ENCODE measurements at places on chromosomes 7 and 10.
A peak's percentile ranks its signal among the peaks of the same experiment; 100 is the strongest.

GRCh38 chr7:121304102-121304658 is 24.6 kb upstream of the WNT16 start:
- no peak for DNase-seq

- no peak for DNase-seq
Observed at GRCh38 chr10:88196291-88196690, 332.9 kb downstream of the PTEN start.

GRCh38 chr10:62990126-62990525 is 143.0 kb upstream of the NRBF2 start:
- DNase-seq: no peak

DNA sequence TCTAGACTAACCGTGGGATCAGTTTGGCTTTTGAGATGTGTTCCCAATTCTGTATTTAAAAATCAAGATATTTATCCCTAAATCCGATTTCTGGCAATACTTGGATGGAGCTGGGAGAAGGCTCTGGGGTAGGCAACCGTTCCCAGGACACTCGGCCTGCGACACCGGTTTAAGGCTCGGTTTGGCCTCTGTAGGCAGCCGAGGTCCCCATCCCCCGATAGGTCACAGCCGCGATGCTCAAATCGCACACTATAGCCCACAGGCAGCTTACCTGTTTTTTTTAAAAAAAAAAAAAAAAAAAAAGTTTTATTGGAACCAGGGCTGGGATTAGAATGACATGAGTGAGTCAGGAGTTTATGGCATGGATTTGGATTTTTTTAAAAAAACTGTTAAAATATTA is 729 bp upstream of the TAF3 start:
- DNase-seq: no peak

GRCh38 chr7:56157238-56157790 is 41.1 kb upstream of the NUPR2 start:
- no peak for DNase-seq

DNA sequence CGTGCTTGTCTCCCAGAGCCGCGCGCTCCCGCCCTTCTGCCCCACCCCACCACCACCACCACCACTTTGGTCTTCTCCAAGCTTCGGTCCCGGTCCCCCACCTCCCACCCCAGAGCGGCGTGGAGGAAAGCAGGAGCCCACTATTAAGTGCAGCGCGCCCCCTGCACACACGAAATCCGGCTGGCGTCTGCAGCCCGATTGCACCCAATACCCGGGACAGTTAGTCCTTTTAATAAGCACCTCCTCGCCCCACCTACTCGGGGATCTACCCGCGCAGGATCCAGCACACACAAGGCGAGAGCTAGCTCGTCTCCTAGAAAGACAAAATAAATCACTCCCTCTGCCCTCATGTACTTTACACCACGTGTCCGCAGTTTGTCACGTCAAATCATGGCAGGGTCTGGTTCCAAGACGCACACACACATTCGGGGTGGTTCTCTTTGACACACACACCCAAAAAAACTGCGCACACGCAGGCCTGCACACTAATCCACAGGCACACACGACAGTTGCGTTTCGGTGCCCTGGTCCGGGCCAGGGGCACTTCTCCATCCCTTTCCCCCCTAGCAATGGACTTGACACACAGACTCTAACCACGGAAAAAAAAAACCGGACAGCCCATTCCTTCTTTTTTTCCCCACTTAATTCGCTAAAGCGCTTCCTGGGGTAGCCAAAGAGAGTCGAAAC is 1.6 kb downstream of the SFMBT2 start:
- no peak for DNase-seq

DNA sequence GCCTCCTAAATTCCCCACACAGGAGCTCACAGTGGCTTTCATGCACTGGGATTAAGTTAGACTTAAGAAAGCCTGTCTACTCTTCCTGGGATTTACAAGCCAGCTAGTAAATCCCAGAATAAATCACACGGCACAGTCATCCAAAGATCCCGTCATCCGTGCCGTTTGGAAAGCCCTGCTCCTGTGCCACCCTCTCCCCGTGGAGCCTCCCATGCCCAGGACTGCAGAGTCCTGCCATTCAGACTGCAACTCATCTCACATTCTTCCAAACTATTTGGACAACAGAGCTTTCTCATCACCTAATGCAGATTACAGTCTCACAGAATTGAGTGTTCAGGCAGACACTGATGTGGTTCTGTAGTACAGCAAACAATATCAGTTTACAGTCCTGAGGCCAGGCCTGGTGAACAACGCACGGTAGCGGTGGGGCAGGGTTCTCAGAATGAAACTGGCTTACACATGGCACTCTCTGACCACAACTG is 166.5 kb downstream of the EGFR start:
- DNase-seq: no peak

DNA sequence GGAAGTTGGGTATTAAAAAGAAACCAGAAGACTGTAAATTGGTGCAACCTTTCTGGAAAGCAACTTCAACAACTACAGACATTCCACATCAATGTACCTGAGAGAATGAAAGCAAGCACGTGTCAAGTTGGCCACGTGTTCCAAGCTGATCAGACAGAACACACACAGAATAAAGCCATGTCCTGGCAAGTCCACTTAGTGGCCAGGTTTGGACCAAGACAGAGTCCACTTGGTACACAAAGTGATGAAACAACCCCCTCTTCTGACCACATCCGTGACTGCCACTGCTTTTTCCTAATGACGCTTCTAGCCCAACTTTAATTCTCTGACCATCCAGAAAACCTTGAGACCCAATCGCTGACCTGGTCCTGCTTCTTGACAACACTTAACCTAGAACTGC is 109.4 kb downstream of the ABLIM1 start:
- no peak for DNase-seq

- peak; percentile 12 for DNase-seq
Observed at GRCh38 chr7:105261689-105262088, 127.0 kb downstream of the SRPK2 start.

DNA sequence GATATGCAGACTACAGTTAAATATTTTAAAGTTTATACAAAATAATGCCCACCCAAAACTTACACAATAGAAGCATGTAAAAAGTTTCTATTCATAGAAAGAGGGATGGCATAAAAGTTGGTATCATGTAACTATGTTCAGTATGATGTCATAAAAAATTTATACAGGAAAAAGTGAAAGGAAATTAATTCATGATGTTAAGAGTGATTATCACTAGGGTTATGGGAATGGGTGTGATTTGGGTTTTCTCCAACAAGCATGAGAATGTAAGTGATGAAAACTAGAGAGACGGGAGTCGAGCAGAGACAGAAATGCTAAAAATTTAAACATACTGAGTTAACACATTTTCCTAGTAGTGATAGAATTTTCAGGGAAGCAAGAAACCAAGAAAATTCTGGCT is 52.7 kb downstream of the GDI2 start:
- DNase-seq: no peak

DNA sequence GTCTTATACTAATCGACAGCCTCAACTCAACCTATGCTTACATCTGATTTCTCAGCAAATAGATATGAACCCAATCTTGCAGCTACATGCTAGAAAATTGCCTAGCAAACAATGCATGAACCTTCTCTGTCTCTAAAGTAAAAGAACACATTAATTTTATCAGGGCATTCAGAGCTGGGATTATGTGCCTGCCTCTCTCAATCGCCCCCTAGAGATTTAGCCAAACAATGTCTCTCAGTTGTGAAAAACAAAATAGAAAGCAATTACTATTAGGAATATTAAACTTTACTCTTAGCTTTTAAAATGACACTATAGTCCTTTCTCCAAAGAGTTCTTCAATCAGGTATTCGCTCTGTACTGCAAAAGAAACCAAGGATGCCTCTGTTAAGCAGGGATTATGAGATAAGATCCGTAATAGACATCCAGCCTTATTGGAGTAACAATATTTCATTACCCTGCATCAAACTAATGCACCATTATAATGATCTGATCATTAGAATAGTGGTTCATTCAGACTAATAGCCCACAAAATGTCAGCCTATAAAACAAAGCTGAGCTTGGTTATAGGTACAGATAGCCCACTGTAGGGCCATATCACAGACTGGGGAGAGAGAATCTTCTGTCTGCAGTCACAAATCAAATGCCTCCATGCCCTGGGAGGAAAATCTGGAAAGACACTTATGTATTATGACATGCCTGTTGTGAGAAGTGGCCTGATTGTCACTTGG is 736.9 kb downstream of the PARD3 start:
- DNase-seq: no peak

GRCh38 chr7:73908123-73908611 is 47.2 kb downstream of the TMEM270 start:
- DNase-seq: no peak

GRCh38 chr10:93603023-93603422 is 2.0 kb upstream of the RBP4 start:
- DNase-seq: no peak

- DNase-seq: peak; percentile 9
Observed at GRCh38 chr10:78768876-78769275, 299.9 kb upstream of the ZMIZ1 start.

DNA sequence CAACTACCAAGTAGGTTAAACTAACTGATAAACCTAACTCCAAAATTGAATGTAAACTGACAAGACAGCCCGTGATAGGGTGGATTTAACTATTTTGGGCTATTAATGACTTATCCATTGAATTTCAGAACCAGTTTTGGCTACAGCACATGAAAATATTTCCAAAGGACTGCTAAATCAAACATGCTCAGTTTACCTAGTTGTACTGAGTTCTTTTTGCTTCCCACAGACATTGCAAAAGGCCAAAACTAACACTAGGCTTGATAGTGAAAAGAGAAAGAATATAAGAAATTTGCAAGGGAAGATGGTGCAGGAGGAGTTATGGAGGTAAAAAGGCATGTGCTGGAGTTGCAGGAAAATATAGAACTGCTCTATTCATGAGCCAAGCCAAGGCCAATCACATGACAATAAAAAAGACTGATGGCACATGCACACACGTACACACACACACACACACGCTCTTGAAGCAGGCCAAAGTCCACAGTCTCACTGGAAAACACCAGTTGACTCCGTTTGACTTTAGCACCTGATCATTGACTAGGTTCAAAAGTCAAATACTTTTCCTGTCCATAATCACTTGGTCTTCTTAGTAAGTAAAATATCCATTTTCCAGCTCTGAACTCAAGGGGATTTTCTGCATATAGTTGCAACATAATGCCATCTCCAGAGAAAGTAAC is 76.0 kb upstream of the AGBL3 start:
- no peak for DNase-seq

GRCh38 chr10:25261558-25261957 is 86.8 kb downstream of the GPR158 start:
- no peak for DNase-seq

GRCh38 chr7:1538544-1539180 is 8.2 kb downstream of the MAFK start:
- DNase-seq: no peak

- no peak for DNase-seq
Observed at GRCh38 chr10:31508882-31509281, 189.9 kb downstream of the ZEB1 start.

- no peak for DNase-seq
Observed at GRCh38 chr10:110857265-110858171, 14.2 kb upstream of the PDCD4 start.

GRCh38 chr10:74921744-74922143 is 95.3 kb downstream of the KAT6B start:
- no peak for DNase-seq

GRCh38 chr7:78176171-78176570 is 377.6 kb downstream of the PHTF2 start:
- no peak for DNase-seq

- no peak for DNase-seq
Observed at GRCh38 chr7:120554960-120555571, 282.1 kb downstream of the KCND2 start.

- DNase-seq: no peak
Observed at GRCh38 chr10:96089116-96089515, 41.0 kb upstream of the ZNF518A start.

DNA sequence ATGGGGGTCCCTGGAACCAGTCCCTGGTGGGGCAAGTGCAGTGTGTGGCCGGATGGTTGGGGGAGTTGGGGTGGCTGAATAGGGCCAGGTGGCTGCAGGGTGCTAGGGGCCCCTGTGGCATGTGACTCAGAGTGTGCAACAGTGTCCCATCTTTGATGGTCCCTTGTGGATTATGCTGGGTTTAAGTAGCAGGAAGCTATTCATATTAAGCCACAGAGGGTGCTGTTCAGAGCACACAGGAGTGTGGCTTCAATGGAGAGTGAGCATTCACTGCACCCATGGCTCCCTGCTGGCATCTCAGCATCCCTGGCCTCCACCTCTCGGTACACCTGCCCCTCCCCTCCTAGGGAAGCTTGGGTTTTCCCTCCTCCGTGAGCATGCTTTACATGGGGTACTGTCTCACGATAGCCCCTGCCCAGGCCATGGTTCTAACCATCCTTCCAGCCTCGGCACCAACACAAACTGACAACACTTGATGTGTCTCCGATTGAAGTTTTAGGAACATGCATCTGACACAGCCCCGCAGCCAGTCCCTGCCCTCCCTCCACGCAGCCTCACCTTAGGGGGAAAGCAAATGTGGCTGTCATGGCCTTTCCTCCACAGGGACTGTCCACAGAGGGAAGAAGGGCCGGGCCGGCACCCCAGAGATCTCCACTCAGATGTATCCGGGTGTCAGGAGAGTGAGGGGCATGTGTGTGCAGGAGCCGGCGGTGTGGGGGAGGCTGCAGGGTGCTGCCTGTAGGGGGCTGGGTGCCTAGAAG is 30.4 kb upstream of the PPIF start:
- no peak for DNase-seq

GRCh38 chr10:86878983-86879713 is 78.3 kb downstream of the MMRN2 start:
- no peak for DNase-seq

GRCh38 chr10:119341459-119342301 is 134.3 kb downstream of the GRK5 start:
- no peak for DNase-seq

GRCh38 chr10:43230101-43230908 is 36.6 kb downstream of the RASGEF1A start:
- no peak for DNase-seq

DNA sequence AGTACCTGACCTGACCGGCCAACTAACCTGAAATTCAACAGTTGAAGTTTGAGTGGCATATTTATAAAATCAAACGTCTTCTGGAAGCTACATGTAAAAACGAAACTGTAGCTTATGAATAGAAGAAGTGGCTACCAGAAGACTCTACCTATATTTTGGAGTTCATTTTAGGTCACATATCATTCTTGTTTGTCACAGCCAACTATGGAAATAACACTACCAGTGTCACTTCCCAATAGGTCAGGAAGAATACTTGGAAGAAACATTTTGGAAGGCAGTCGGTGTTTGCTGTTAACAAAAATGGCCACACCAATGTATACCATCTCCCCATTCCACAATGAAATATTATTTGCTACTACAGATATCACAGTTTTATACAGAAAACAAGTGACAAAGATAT is 12.6 kb downstream of the TWIST1 start:
- no peak for DNase-seq

GRCh38 chr7:101919363-101920115 is 102.1 kb downstream of the CUX1 start:
- DNase-seq: no peak

- DNase-seq: no peak
Observed at GRCh38 chr10:50293513-50294313, 42.4 kb upstream of the ASAH2 start.
